D721Med (cell line): ENCODE measurements at places on chromosomes 1 and 21.

DNA sequence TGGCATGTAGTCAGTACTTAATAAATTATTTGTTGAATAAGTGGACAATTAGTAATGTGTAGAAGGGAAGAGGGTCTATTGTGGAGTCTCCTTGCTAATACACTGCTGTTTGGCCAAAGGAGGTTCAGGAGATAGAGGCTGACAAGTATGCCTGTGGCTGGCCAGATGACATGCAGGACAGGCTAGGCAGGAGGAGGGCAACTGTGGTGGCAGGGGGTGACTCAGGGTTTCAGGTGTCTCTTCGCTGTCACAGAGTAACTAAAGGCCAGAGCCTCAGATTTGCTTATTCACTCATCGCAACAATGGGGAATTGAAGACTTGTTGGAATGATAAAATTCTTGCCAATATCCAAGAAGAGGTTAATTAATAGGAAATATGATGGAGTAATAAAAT lies 33.1 kb downstream of the THRAP3 start:
- DNase-seq = no peak

DNA sequence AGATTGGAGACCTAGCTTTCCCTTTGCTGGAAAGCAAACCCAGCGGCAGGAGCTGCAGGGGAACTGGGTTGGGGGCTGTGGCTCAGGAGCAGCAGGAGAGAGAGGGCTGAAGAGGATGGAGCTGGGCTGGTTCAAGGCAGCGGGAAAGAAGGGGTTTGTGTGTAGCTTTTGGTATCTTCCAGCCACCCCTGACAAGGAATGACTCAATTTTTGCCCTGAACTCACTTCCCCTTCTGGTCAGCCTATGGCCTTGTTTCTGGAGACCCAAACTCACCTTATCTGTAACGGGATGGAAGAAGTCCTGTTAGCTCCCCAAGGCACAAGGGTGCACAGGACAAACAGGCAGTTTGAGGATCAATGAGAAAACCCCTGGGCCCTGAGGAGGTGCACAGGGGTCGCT lies 13.1 kb downstream of the C1orf115 start:
- DNase-seq = no peak

GRCh38 chr1:59110271-59110670 lies 186.6 kb upstream of the FGGY start:
- DNase-seq = no peak

DNA sequence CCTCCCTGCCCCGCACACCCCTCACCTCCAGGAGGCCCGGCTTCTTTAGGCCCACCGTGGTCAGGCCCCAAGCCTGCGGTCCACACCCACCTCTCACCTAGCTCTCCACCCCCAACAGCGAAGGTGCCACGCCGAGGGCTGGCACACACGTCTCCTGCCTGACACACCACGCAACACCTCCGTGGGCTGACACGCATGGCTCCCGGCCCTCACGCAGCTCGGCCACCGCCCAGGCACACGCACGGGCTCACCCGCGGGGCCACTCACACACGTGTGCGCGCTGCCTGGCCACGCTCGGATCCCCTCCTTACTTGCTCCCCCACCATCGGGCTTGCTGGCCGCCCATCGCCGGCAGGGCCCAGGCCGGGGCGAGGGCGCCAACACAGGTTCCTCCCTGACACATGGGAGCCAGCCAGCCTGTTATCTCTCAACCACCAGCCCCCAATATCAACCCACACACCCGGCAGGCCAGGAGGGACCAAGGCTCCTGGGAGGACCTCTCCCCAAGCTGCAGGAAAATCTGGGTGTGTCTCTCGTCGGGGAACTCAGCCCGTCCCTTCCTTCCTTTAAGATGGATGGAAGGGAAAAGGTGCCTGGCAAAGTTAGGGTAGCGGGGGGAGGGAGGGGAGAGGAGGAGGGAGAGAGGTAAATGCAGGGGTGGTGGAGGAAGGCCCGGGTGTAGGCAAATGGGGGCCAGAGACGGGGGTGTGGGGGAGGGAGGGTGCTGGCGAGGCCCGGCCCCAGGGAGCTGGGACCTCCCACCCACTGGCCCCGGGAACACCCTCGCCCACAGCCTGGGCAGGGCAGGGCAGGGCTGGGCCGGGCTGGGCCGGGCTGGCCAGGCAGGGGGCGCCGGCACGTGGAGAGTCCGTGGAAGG lies 546 bp downstream of the ELOVL1 start:
- no peak for DNase-seq

GRCh38 chr21:36700295-36700970 lies 1.5 kb downstream of the SIM2 start:
- DNase-seq = no peak

DNA sequence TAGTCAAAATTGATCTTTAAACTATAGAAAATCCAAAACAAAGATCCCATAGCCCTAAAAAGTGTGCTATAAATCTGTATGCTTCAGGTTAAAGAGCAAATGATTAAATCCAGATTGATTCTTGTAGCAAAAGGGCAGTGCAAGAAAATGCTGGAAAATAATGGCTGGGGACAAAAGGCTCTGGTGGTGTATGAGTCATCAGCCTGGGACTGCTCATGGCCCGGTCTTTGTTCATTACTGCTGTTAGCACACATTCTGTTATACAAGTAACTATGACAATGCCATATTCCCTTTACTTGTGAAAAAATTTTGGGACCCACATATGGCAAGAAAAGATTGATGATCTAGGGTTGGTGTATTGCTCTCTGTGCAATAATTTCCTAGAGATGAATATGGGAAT lies 89.1 kb downstream of the RWDD3 start:
- DNase-seq = no peak

DNA sequence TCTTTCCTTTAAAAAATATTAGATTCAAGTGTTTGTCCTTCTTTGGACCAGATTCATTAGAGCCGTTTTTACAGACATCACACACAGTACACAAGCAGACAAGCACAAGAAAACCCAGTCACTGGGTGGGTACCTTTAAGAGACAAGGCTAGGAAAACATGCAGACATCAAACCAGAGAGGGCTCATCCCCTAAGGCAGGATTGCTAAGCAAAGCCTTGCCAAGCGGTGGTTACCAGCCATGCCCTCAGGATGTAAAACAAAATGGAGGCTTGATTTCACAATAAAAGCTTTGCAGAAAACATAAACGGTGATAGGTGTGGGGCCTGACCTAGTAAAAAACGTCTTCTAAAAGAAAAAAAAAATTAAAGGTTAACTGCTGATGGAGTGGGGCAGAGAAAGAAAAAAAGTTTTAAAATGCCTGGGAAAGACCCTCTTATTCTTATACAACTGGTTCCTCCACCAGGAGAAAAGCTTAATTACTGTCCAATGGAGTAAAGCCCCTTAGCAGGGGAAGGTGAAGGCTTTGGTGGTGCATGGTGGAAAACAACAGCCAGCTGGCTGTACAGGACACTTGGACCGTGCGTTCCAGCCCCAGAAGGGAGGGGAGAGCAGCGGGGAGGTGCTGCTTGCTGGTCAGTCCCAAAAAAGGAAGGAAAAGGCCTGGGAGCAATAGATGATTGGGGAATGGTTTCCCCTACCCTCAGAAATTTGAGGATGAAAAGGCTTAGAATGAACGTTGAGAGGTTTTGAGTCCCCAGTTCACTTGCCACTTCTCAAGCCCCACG lies 30.4 kb upstream of the FMO1 start:
- DNase-seq = no peak

- DNase-seq = no peak
Observed at GRCh38 chr1:2840036-2840809, 38.7 kb upstream of the TTC34 start.

DNA sequence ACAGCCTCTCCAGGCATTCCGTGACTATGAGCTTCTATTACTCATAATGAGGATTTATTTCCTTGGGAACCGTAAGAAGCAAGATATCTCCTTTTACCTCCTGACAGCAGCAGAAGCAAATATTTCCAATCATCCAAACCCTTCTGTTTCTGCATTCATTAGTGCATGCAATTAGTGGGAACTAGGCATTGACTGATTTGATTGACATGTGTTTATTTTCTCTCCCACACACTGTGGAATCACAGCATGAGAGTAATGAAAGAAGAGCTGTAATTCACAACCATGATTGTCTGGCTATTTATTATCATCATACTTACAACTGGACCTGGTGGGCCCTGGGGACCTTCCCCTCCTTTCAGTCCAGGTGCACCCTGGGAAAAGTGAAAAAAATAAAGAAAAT lies 146.8 kb downstream of the COL11A1 start:
- DNase-seq = no peak

DNA sequence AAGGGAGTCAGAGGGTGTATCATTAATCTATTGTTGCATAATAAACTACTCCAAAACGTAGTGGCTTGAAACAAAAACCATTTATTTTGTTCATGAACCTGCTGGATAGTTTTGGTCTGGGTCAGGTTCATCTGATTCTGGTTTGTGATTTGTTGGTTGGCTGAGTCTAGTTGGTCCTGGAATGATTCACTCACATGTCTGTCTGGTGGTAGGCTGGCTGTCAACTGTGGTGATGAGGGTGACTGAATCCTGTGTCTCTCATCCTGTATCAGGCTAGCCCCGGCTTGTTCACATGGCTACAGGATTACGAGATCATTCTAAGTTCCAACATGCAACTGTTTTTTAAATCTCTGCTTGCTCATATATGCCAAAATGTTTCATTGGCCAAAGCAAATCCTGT lies 22.5 kb upstream of the SIKE1 start:
- no peak for DNase-seq

GRCh38 chr1:162281426-162281825 lies 95.2 kb downstream of the SPATA46 start:
- DNase-seq = no peak

- no peak for DNase-seq
Observed at GRCh38 chr21:41952568-41953248, 1.1 kb downstream of the C2CD2 start.
